IMR-90 (cell line): ENCODE measurements at places on chromosomes 13 and 19. TPM values are rescaled to one million over a fixed set of nuclear protein-coding genes. Genes with fewer than 3 reads are reported as not detected.
A peak's percentile ranks its signal among the peaks of the same experiment; 100 is the strongest.

DNA sequence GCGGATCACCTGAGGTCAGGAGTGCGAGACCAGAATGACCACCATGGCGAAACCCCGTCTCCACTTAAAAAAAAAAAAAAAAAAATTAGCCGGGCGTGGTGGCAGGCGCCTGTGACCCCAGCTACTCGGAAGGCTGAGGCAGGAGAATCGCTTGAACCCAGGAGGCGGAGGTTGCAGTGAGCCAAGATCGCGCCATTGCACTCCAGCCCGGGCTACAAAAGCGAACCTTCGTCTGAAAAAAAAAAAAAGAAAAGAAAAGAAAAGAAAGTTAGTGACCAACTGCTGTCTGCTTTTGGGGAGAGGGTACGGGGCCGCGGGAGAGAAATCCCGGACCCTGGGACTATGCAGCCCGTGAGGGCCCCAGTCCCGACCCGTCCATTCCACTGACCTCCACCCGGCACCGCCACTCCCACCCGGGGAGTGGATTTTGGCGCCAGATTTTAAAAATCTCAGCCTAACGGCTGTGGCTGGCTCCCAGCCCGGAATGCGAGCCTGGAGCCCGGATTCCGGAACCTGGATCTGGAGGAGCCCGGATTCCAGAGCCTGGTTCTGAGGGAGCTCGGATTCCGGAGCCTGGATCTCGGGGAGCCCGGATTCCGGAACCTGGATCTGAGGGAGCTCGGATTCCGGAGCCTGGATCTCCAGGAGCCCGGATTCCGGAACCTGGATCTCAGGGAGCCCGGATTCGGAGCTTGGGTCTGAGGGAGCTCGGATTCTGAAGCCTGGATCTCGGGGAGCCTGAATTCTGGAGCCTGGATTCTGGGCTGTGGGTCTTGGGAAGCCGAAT is 6.1 kb upstream of the LMNB2 start:
- DNase-seq = peak; percentile 96

DNA sequence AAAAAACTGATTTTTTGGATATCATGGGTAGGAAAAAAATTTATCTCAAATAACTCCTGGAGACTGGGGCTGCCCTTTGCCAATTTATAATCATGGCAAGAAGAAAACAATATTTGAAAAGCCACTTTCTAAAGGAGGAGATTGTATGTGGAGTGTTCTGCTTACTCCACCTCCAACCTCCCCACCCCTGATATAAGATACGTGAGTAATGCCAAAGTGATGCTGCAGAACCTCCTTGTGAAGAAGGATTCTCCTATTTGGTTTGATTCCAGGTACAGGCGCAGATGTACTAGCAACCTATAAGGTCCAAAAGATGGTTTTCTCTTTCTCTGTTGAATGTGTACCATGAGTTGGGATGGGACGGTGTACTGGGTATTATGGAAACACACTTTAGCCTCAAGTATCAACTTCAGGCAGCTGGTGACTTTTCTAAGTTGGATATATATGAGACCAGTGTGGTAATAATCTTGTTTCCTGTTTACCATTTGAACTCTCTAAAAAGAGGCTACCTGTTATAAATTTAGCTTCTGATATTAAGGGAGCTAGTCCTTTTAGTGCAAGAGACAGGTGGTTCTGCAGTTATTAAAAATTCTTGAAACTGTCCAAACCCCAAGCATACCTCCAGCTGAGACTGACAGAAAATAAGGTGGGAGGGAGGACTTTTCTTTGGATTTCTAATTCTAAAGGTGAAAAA is 724.0 kb upstream of the MIR17HG start:
- no peak for DNase-seq

GRCh38 chr19:3207461-3208242 is 16.8 kb upstream of the CELF5 start:
- no peak for DNase-seq

GRCh38 chr19:10068205-10068604 is 17.9 kb upstream of the SHFL start:
- no peak for DNase-seq

DNA sequence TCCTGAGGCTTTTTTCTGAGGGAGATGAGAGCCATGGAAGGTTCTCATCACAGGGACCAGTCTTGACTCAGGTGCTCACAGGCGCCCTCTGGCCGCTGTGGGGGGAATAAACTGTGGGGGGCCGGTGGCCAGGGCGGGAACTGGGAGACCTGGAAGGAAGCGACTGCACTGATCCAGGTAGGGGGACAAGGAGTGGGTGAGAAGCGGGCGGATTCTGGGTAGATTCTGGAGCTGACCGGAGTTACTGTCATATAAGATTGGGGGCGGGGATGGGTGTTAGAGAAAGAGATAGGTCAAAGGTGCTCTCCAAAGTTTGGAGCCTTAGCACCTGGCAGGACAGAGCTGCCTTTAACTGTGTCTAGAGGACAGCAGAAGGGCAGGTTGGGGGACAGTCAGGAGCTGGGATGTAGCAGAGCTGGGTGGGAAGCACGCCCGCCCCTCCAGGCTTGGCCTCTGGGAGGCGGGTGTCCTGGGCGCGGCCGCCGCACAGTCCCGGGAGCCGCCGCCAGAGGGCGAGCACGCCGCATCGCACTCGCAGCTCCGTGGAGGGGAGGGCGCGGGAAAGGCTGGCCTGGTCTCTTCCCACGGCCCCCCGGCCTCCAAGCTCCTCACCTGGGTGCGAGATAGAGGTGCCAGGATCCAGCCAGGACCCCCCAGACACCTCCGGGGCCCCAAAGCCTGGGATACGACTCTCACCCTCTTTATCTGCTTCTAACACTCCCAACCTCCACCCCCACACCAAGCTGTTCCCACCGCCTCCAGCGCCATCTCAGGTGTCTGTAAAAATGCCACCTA is 4.2 kb upstream of the DAND5 start:
- peak; percentile 58 for DNase-seq

DNA sequence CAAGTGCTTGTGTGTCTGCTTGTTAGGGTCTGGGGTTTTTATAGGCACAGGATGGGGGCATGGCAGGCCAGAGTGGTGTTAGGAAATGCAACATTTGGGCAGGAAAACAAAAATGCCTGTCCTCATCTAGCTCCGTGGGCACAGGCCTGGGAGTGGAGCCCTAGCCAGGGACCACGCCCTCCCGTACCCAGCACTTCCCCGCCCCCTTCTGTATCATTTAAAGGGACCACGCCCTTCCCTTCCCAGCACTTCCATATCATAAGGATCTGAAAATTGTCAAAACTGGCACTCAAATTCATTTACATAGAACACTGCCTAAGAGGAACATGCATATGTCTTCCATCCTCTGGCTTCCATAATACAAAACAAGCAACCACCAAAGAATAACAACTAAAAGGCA is 185.8 kb downstream of the B3GLCT start:
- no peak for DNase-seq

DNA sequence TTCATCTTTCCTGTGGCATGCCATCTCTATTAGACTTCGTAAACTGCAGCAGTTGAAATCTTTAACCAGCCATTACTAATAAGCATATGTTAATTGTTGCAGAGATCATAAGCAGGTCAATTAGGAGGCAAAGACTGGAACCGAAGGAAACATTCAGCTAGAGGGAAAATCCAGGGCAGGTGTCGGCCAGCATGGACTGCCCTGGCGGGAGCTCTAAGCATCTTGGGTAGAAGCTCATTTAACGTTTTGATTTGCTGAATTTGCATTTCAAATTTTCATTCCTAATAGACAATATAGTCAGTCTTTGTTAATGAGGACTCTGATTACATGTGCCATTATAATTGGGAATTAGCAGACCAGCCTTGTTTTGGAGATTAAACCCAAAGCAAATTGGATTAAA is 238.6 kb downstream of the POU4F1 start:
- no peak for DNase-seq

- DNase-seq = peak; percentile 81
Measured at GRCh38 chr19:2327773-2328400, 499 bp downstream of the LSM7 start.

DNA sequence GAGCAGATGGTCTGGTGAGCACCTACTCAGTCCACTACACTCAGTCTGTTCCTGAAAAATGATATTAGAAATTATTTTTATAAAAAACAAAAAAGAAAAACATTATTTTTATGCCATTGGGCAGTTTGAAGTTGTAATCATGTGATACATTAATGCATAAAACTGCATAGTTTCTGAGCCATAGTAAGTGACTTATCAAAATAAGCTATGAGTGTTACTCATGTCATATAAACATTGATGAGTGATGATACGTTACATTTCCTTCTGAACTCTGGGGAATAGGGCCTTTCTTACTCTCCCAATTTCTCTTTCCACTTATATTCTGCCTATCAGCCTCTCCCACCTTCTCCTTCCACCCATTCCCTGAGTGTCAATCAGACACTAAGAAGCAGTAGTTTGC is 8.9 kb downstream of the ZNF805 start:
- DNase-seq = peak; percentile 47

- DNase-seq = no peak
Measured at GRCh38 chr13:43920965-43921674, 41.4 kb downstream of the LACC1 start.

DNA sequence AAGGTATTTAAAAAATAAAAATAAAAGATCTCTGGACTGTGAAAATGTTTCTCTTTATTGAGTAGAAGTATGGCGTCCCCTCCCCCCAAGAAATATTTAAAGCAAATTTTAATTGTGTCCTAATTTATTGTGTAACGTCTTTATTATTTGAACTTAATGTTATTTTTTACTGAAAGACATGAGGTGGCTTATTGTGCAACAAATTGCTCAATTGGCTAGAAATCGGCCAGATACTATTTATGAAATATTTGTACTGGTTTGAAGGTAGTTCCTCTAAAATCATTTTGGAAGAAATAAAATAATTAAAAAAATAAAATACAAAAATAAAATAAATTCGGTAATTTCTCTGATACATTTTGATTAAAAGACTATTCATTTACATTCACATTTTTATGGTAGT is 162.3 kb downstream of the DACH1 start:
- DNase-seq = no peak

DNA sequence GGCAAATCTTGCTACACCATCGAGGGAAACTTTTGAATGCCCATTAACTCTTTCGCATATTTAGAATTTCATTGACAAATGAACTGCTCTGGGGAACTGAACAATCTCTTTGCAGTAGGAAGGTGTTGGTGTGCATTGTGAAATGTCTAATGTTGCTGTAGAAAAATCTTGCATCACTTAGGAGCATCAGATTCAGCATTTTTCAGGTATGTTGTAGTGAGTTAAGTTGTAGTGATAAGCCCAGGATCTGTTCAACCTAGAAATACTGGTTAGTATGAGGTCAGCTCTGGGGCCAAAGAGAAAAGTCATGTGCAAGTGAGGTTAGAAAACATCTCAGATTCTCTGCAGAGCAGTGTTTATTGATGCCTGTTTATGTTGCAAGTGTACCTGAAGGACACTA is 4.1 kb downstream of the FRY start:
- DNase-seq = no peak

GRCh38 chr19:33863436-33863835 is 66.8 kb downstream of the KCTD15 start:
- no peak for DNase-seq

DNA sequence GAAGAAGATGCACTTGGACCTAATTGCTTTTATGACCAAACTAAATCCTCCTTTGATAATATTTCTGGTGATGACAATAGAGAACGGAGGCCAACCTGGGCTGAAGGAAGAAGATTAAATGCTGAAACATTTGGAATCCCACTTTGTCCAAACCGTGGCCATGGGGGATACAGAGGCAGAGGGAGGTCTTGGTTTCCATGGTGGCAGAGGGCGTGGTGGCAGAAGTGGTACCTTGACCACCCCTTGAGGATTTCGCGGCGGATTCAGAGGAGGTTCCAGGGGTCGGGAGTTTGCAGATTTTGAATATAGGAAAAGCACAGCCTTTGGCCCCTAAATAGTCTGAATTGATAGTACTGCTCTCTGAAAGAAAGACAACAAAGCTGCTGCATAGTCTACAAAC is 7.2 kb upstream of the LILRB3 start:
- DNase-seq = no peak

DNA sequence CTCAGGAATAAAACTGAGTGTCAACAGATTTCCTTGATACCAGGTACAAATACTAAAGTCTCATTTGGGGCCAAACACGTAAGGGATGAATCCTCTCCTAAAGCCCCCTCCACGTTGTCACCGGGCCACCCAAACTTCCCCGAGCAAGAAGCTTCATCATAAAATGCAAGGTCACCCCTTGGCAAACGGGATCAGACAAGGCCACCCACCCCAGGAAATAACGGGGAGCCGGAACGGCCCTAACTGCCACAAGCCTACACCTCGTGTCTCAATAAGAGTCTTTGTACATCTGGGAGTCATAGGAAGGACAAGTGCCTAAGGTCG is 717 bp downstream of the EEF2 start:
- DNase-seq = no peak

DNA sequence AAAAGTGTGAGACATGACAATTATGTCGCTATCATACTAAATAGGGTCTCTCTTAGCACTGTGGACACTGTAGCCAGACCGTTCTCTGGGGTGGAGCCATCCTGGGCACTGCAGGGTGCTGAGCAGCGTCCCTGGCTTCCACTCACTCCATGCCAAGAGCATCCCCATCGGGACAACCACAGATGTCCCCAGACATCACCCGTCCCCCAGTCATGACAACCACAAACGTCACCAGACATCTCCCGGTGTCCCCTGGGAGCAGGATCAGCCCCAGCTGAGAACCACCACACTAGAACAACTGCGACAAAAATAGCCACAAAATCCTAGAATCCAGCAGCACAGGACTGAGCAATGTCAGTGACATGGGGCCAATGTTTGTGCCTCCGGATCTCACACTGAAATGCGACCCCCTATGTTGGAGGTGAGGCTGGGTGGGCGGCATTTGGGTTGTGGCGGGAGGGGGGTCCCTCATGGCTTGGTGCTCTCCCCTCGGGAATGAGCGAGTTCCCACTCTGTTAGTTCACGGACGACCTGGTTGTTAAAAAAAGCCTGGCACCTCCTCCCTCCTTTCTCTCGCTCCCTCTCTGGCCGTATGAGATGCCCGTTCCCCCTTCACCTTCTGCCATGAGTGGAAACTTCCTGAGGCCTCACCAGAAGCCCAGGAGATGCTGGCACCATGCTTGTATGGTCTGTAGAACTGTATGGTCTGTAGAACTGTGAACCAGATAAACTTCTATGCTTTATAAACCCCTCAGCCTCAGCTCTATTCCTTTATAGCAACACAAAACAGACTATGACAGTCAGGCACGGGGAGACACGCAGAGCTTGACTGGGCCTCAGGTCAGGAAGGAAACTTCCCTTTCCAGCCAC is 93.9 kb downstream of the GADD45B start:
- DNase-seq = no peak

TNFRSF19 gene
- 18.6 and 21.9 TPM in 2 replicates for total RNA-seq

APOE gene
- total RNA-seq = 0.18 TPM in 1 of 2 replicates, not detected in the other

GSX1 gene
- total RNA-seq = not detected in 2 replicates

ZFP36 gene
- total RNA-seq = 1.4 and 3.1 TPM in 2 replicates

RFC3 gene
- total RNA-seq = 12.9 and 15.6 TPM in 2 replicates

VSTM1 gene
- not detected in 2 replicates for total RNA-seq

ZNF557 gene
- 16.9 and 21.1 TPM in 2 replicates for total RNA-seq

CCDC9 gene
- 2.9 and 3.6 TPM in 2 replicates for total RNA-seq

FFAR2 gene
- total RNA-seq = not detected in 2 replicates
